ENCODE measurements at places on chromosomes 5 and 9. TPM values are rescaled to one million over a fixed set of nuclear protein-coding genes. Genes with fewer than 3 reads are reported as not detected.

CTNND2 gene
- not detected for total RNA-seq

OGN gene
- total RNA-seq: not detected

PTPRD gene
- total RNA-seq: 51.9 TPM

AK1 gene
- total RNA-seq: 66.9 TPM

RLN2 gene
- not detected for total RNA-seq

Data from vein endothelial cell (primary cell).